ENCODE measurements at places on chromosomes 7 and 10.

DNA sequence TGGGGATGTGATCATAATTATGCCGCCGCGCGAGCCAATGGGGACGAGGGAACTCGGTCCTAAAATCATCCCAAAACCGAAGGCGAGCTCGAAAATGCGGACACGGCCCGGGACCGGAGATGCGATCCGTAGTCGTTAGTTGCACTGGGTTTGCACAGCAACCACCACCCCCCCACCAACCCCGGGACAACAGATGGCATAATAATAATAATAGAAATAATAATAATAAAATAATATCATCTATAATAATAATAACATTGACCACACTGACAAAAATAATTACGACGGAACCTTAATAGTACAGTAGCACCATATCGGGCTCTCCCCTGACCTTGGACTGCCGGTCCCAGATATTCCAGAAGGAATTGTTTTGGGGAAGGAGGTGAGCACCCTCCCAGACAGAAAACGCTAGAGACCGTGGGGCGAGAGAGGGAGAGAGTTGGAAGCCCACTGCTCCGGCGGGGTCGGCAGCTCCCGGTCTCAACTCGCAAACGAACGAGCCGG, 1.1 kb upstream of the EMX2 start:
- DNase-seq: peak; percentile 29

DNA sequence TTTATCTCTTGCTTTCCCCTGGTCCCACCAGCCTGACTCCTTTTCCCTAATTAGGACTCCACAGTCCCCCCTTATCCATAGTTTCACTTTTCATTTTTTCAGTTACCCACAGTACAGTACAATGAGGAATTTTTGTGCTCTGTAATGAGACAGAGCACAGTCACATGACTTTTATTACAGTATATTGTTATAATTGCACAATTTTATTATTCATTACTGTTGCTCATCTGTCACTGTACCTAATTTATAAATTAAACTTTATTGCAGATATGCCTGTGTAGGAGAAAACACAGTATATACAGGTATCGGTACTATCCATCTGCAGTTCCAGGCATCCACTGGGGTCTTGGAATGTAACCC, 125.4 kb downstream of the KCNMA1 start:
- DNase-seq: no peak

- DNase-seq: no peak
Measured at GRCh38 chr7:114922652-114923402, 933 bp downstream of the MDFIC start.

GRCh38 chr7:129503725-129504124, 1.4 kb downstream of the SMKR1 start:
- DNase-seq: no peak

GRCh38 chr10:82213784-82214183, 338.8 kb downstream of the NRG3 start:
- no peak for DNase-seq

DNA sequence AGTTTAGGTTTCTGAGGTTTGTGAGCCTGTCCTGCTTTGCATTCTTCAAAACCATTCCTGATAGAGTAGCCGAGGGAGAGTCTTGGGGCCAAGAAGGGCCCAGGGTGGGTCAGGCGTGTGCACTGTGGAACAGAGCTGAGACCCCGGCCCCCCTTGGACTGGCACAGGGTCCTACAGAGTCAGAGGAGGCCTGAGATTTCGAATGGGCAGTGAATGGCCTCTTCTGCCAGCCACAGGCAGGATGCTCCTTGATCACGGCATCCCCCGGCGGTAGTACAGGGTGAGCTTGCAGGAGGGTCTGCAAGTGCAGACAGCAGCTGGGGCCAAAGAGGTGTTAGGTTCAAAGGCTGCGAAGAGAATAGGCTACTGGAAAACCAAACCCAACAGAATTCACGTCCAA, 4.6 kb downstream of the TRIM56 start:
- no peak for DNase-seq

DNA sequence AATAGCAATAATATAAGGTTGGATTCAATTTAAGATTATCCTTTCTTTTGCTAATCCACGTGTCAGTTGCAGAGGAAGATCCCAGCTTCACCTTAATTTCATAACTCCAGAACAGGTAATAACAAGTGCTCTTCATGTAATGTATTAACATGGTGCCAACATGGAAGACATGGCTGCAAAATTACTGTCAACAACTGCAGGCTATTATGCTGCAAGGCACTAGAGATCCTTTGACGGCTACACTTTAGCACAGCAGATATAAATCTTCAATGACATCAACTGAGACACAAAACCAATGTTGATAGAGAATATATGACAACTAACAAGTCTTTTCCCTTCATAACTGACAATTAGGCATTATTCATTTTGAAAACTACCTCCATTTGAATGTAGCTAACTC, 96.1 kb downstream of the RNF133 start:
- no peak for DNase-seq

- no peak for DNase-seq
Measured at GRCh38 chr10:122617476-122618270, 57.1 kb downstream of the DMBT1 start.

GRCh38 chr10:30052062-30052461, 7.3 kb downstream of the JCAD start:
- DNase-seq: no peak

- DNase-seq: no peak
Measured at GRCh38 chr7:34096777-34097176, 191.4 kb downstream of the BMPER start.

GRCh38 chr7:134069187-134069586, 58.0 kb upstream of the LRGUK start:
- no peak for DNase-seq

DNA sequence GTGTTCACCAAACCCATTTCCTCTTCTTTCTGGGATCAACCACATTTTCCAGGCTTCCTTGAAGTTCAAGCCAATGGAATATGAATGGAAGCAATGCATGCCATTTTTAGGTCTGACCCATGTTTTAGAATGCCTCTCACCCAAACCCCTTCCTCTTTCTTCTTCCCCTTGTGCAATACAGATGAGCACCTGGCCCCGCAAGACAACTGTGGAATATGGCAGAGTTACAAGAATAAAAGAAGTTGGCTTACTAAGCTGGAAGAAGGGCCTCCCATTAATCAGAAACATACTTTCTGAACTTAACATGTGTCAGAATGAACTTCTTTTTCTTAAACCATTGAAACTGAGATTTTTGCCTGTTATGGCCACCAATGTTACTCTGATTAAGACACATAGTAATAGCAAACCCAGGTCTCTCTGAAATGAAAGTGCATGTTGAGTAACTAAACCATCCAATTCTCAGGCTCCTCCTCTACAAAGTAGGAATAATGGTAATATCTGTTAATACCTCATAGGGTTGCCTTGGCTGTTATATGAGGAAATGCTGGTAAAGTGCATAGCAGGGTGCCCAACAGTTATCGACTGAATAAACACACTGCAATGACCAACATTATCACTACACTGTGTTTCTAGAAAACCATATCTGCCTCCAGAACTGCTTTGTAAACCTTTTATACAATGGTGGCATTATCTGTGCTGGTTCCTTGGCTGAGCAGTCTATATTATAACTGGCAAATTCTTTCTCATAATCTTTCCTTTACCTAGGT, 382.2 kb upstream of the NRP1 start:
- no peak for DNase-seq

DNA sequence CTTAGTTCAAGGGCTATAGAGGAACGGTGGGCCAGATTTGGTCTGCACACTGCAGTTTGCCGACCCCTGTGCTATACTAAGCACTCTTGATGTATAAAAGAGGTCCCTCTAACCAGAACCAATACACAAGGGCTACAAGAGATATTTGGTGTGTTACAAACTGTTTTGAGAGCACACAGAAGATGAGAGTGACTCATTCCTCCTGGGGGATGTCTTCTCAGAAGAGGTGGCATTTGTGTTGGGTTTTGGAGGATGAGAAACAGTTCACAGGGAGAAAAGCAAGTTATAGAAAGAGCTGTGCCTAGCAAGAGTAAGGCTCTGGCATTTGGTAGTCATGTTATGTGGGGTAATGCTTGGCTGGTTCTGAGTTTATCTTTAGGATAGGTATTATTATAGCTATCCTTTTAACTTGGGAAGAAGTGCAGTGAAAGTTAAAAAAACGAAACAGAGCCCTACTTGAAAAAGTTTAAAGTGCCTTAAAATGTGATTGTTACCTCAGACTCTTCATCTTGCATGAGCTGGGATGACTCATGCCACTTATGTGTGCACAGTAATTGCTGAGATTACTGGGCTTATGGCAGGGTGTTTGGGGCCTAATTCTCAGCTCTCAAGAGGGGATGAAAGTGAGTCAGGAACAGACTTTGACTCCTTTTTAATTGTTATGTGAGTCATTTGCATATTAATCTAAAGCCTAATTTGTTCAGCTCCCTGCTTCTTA, 160.4 kb downstream of the KIF20B start:
- DNase-seq: no peak

Measured in smooth muscle cell of the brain vasculature (primary cell).